ENCODE measurements at places on chromosomes 7 and 10.

DNA sequence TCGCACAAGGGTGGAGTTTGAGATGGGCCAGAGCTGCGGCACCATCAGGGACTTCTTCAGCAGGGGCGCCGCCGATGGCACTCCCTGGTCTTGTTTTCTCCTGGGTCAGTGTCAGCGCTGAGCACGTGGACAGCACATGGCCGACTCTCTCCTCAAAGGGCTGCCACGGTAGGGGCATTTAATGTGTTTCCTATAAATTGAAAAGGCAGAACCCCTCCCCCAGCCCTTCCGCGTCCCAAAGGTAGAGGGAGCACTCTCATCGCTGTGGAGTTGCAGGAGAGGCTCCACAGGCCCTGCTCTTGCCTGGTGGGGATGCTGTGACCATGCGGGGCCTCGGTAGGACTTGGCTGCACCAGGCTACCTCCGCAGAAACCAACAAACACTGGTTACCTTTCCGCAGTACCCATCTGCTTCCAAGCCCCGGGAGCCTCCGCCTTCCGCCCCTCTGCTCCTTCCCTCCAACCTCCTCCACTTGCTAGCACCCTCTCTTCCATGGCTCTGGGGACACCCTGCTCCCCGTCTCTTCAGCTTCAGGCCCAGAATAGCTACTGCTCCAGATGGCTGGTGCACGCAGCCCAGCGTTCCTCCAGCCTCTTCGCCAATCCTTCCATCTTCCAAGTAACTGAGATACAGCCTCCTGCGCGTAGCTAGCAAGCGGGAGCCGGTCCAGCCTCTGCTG is 166.3 kb upstream of the ADCY1 start:
- no peak for DNase-seq

GRCh38 chr7:55887821-55888247 is 578 bp downstream of the ZNF713 start:
- DNase-seq = peak; percentile 28

DNA sequence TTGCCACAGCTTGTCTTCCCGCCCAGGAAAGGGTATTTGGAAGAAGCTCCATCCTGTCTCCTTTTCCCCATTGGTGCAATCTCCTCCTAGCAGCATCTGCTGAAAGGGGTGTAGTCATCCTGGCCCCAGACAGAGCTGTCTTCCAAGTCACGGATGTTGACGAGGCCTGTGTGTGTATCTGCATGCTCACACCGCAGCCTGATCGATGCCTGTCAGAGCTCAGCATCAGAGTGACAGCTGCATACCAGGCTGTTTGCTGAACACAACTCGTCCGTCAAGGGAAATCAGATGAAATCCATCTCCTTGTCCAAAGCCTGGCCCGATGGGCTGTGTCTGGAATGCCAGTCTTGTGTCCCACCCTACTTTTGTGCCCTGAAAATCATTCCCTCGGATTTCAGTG is 21.2 kb upstream of the LRRC4 start:
- DNase-seq = no peak

GRCh38 chr10:14173706-14174594 is 156.8 kb downstream of the FRMD4A start:
- peak; percentile 15 for DNase-seq

DNA sequence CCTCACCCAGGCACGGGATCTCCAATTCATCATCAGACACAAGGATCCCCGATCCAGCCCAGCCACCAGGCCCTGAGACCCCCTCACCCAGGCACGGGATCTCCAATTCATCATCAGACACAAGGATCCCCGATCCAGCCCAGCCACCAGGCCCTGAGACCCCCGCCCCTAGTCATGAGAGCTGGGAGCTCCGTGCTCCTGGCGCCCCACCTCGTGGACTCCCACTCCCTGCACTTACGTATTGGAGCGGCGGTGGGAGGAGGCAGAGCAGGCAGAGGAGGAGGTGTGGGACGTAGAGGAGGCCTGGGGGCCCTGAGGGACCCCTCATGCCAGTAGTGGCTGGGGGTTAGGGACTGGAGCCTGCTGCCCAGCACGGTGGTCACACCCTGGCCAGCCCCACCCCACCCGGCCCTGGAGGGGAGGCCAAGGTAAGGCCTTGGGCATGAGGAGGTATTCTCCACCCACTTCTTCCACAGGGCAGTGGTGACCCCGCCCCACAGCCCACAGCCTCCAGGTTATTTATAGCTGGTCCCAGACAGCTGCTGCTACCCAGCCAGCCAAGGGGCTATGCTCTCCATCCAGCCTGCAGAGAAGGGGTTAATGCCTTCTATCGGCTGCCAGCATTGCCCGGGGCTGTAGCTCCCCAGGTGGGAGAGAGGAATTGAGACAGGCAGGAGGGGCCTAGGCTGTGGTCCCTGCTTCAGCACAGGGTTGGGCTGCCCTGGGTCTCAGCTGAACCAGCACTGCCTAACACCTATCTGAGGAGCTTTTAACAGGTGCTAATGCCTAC is 17.6 kb upstream of the CRHR2 start:
- no peak for DNase-seq

- no peak for DNase-seq
These were observed 23.5 kb downstream of the DDX50 start for GRCh38 chr10:68924593-68924992.

DNA sequence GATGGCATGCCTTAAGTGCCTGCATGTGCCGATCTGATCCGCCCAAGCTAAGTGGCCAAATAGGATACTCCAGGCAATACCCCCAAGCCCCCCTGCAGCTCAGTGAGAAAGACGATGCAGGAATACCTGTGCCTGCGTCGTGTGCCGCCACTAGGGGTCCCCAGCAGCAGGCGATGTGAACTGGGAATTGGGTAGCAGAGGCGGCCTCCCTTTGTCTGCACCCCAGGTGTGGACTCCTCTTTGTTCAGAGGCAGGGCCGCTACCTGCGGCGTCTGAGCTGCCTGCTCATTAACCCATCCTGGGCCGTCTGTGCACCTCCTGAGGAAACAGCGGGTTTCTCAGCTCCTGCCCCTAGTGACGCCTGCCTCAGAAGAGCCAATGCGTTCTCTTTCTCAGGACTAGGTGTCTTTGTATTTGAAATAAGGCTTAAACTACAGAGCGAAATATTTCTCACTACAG is 4.8 kb upstream of the CHN2 start:
- DNase-seq = peak; percentile 34

DNA sequence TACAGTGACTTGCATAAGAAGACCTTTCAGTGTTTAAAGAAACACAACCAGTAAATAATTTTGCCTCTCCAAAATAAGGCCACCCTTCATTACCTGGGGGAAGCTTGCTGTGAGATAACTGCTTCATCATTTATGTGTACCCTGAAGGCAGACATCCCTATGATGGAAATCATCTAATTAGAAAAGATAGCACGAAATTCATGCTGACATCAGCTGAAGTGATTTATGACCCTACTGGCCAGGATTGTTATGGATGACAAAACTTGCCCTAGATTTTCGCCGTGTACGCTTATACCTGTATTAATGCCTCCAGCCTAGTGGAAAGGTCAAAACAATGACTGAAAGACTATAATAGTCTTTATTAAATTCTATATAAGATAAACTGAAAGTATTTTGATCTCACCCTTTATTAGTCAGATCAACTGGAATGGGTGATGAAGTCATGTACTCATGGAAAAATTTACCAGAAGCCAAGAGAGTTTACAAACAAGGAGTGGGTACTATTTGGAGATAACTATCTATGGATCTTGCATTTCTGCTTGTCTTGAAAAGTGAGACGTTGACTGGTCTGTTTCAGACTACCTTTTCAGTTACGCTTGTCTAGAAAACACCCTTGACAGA is 114.2 kb downstream of the PPP1R3A start:
- no peak for DNase-seq

DNA sequence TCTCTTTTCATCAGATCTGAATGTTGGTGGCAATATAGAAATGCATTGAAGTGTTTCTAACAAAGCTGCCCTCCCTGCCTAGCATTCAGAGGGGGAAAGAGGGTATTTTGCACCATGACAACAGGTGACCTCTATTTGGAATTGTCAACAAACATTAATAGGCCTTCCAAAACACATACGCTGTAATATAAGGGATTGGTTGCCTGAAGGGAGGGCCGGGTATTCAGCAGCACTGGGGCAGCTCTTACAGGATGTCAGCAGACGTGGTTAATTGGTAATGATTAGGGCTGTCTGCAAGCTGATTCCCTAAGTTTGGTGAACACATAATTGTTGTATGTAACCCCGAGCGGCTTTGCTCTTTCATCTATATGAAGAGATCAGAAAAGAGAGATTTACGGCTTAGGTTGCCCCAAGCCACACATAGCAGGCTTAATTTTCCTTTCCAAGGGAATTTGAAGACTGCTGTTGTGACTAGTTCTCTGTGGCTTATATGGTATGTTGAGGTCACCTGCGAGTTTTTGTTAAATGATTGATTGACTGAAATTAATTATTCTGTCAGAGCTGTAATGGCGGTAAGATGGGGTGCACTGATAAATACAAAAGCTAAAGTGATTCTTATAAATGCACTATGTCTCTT is 759.3 kb downstream of the LRMDA start:
- no peak for DNase-seq

DNA sequence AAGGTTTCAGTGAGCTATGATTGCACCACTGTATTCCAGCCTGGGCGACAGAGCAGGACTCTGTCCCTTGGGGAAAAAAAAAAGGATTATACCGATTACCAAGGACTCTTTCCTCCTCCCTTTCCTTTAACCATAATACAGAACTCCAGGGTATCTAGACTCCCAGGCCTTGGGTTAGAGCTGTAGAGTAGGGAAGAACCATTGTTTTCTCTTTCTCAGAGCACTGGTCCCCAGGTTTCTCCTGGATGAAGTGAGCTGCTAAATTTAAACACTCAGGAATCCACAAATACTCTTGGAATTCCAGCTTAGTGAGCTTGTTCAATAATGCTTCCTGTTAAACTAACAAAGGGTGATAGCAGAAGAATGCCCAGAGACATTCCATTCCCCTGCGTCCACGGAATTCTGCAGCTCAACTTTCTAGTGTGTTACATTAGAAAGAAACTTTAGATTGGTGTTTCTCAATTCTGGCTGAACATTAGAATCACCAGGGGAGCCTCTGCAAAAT is 14.6 kb upstream of the RPEL1 start:
- peak; percentile 14 for DNase-seq

GRCh38 chr7:152292897-152293296 is 142.9 kb downstream of the KMT2C start:
- DNase-seq = no peak

- no peak for DNase-seq
These were observed 6.1 kb downstream of the WDR86 start for GRCh38 chr7:151403764-151404163.

- peak; percentile 71 for DNase-seq
These were observed 68.9 kb downstream of the EBLN1 start for GRCh38 chr10:22148961-22149360.

DNA sequence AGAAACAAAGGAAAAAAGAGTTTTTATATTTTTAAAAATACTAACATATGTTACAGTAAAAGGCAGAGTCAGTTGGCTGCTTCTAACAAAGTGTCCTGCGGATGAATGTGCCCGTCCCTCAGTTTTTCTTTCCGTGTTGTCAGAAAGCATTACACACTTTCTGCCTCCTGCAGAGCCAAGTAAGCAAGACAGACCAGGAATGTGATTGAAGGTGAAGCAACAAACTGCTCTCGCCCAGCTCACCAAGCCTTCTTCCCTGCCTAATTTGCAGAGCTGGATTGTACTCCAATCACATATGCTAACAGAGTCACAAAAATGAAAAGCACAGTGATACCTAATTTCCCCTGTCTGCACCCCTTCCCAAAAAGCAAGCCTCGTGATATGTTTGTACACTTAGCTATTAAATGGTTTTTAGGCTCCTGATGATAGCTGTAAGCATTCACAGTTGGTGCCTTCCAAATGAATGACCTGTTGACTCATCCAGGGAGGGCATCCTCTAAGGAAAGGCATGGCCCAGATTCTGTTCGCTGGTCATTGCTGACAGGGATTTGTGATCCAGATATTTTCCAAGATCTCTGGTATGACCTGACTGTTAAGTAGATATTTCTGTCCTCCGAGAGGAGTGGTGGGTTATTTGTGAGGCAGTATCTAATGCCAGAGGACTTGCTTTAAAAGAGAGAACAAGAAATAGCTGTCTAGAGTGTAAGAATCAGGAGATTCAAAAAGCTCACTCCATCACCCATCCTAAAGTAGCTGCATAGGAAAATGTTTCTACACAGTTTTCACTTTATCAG is 187.3 kb upstream of the PLXDC2 start:
- DNase-seq = no peak

DNA sequence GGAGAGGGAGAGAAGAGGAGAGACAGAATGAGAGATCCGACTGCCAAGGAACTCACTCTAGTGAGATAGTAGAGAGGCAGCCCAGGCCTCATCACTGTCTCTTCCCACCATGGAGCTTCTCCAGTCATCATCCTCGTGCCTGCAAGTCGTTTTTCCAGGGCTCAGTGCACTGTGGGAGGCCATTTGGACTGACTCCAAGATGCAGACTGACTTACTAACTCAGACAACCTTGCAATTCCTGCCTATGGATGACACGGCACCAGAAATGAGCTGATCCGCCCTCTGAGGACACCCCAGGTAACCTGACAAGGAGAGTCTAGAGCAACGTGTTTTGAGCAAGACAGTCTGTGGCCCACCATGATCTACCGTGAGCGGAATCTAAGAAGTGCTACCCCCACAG is 154.9 kb downstream of the GLI3 start:
- DNase-seq = no peak

- no peak for DNase-seq
These were observed 15.2 kb upstream of the CPA1 start for GRCh38 chr7:130365088-130365487.

DNA sequence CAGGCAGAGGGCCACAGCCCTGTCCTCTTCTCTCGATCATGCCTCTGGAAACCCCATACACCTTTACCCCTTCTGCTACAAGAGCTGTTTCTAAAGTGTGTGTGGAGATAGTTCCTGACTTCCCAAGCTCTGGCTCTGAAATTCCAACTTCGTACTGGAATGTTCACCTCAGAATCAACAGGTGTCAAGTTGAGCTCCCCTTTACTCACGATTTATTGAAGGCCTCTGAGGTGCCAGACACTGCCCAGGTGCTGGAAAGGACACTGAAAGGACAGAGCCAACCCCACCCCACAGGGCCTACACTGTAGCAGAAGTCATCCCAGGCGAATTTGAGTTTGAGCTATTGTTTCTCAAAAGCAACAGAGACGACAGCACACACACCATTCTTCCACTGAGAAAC is 209.9 kb upstream of the FRMD4A start:
- no peak for DNase-seq

- no peak for DNase-seq
These were observed 186.8 kb downstream of the PHTF2 start for GRCh38 chr7:77985232-77985973.

GRCh38 chr7:2084781-2085505 is 147.8 kb downstream of the MAD1L1 start:
- no peak for DNase-seq

DNA sequence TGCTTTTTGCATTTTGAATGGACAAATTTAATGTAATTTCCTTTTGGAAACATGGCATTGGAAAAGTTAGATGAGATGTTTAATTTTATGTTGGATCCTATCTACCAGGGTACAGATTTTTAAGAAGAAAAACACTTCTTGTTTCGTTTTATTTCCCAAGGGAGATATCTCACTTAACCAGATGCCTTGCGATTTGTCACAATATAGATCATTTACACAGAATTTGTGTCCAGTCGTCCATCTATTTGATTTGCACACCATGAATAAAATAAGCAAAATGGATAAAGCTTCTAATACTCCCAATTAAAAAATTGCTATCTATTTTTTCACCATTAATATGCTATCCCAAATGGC is 25.7 kb downstream of the HDAC9 start:
- no peak for DNase-seq
